ENCODE measurements at places on chromosomes 2 and 18. TPM values are rescaled to one million over a fixed set of nuclear protein-coding genes. Genes with fewer than 3 reads are reported as not detected.

DNA sequence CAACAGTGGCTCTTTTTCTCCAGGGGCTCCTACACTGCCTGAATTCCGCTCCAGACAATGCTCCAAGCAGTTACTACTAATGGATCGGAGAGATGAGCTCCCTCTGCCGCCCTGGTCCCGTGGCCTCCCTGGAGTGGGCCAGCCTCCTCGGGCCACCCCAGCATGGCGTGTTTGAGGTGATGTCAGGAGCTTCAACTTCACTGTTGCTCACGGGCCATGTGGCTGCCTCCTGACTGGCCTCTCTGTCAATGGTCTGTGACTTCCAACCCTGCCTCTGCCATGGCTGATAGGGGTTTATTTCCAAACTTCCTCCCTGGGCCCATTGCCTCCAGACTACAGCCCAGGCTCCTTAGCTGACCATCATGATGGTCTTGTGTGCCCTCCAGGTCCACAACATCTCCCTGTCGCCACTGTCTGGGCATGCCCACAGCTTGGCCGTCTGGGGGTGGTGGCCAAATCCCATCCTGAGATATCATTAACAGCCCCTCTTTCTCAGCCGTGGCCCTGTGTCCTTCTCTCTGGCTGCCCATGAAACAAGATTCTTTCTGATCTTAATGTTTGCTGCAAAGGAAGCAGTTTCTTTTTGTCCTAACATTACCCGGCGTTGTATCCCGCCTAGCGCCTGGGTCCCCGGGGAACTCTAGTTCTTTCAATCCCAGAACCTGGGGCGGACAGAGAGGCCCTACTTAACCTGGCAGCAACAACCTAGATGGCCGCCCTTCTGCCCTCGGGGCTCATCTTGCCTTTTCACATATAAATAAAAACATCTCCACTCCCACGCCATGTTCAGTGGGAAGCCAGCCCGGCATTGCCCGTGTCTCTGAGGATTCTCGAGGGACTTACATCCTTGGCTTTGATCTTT lies 38.1 kb downstream of the ATOH8 start:
- peak overlapping the region; percentile 91 for H3K27ac ChIP-seq
- no peak overlapping the region for H3K4me3 ChIP-seq
- no peaks in the 10 kb centered on the region for H3K27me3 ChIP-seq
- H3K36me3 ChIP-seq: peaks cover 22% of the 10 kb centered on the region

DNA sequence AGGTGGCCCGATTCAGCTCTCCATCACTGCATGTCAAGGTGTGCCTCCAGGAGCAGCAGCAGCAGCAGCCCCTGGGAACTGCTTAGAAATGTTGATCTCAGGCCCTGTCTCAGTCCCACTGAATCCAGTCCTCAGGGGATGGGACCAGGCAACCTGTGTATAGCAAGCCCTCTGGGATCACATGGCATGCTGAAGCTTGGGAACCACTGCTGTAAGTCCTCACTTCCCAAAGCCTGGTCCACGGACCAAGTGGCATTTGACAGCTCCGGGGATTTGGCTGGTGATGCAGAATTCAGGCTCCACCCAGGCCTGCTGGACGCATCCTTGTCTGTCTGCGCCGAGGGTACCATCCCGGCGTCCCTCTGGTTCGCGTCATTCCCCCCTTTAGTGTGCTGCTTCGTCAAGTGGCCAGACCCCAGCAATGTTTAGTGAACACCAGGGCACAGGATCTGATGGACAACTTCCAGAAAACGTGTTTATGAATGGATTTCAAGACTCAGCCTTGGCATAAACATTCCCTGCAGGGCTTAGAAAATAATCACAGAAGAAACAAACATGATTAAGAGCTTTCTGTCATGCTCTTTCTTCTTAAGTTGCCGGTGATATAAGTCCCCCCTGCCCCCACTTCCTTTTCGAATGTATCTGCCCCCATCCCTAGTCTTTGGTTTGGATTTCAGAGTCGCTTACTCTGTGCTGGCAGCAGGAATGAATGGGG lies 234.0 kb downstream of the GBX2 start:
- H3K27ac ChIP-seq: no peak overlapping the region
- H3K36me3 ChIP-seq: peaks cover 21% of the 10 kb centered on the region
- no peak for DNase-seq
- H3K27me3 ChIP-seq: no peaks in the 10 kb centered on the region
- no peak overlapping the region for H3K4me3 ChIP-seq

GRCh38 chr2:39232141-39232540 lies 11.6 kb downstream of the CDKL4 start:
- no peak overlapping the region for H3K27ac ChIP-seq
- H3K27me3 ChIP-seq: no peaks in the 10 kb centered on the region

GRCh38 chr2:11569636-11570035 lies 35.8 kb downstream of the GREB1 start:
- no peak overlapping the region for H3K4me3 ChIP-seq
- no peaks in the 10 kb centered on the region for H3K4me1 ChIP-seq
- no peaks in the 10 kb centered on the region for H3K36me3 ChIP-seq
- no peak overlapping the region for H3K27ac ChIP-seq
- no peaks in the 10 kb centered on the region for H3K27me3 ChIP-seq
- no peak for DNase-seq

DNA sequence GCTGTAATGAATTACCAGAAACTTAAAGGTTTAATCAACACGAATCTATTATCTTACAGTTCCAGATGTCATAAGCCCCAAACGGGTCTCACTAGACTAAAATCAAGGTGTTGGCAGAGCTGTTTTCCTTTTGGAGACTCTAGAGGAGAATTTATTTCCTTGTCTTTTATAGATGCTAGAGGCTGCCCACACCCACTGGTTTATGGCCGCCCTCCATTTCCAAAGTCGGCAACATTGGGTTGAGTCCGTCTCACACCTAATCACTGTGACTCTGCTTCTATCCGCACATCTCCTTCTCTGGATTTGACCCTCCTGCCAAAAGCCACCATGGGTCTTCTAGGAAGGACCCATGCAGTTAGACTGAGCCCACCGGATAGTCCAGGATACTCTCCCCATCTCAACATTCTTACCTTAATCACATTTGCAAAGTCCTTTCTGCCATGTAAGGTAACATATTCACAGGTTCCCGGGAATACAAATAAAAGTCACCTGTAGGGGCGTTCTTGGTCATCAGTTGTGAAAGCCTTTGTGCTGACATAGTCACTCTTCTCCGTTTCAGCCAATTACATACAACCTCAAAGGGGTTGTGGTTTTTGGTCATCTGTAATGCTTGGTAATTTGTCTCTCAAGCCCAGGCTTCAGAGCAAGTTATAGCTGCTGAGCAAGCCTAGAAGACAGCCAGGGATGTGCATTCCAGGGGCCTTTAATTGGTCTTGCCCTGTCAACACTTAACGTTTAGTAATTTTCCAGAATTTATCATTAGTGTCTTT lies 179.4 kb downstream of the ANTXR1 start:
- peaks cover 15% of the 10 kb centered on the region for H3K36me3 ChIP-seq
- no peak overlapping the region for H3K4me3 ChIP-seq
- H3K4me1 ChIP-seq: peaks cover 29% of the 10 kb centered on the region
- no peak overlapping the region for H3K27ac ChIP-seq

The POTEC gene
- total RNA-seq: not detected

The NPHP1 gene
- total RNA-seq: 9.8 TPM

The PDE11A gene
- 0.75 TPM for total RNA-seq

The RBFA gene
- 23.1 TPM for total RNA-seq

DNA sequence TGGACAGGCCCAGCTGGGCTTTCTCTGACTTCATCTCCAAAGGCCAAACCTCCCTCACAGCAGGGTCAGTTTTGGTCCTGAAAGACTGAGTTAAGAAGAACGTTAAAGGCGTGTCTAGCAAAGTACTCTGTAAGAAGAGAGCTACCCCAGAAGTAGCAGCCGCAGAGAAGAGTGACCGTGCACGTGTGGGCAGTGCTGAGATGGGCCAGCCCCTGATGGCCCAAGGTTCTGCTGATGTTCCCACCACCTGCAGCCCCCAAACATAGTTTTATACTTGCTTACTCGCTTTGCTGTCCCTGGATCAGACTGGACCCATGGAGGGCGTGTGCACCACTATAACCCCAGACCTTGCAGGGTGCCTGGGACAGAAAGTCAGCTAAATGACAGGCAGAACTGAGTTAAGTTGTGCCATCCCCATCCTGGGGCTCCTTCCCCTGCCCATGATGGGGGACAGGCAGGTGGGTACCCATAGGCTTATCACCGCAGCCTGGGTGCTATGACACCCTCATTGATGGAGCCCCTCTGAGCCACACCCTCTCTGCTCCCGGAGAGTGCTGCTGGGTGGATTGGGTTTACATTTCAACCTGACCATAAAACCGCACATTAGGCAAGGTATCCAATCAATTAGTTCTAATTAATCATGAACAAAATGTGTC lies 367.3 kb upstream of the HS6ST1 start:
- H3K36me3 ChIP-seq: no peaks in the 10 kb centered on the region
- no peaks in the 10 kb centered on the region for H3K27me3 ChIP-seq
- no peak overlapping the region for H3K4me3 ChIP-seq
- no peaks in the 10 kb centered on the region for H3K4me1 ChIP-seq

The DDX1 gene
- total RNA-seq: 21.5 TPM

- H3K27ac ChIP-seq: no peak overlapping the region
- H3K4me3 ChIP-seq: no peak overlapping the region
- H3K36me3 ChIP-seq: no peaks in the 10 kb centered on the region
- no peak for DNase-seq
These were observed 18.0 kb downstream of the CYP27A1 start for GRCh38 chr2:218799990-218800389.

DNA sequence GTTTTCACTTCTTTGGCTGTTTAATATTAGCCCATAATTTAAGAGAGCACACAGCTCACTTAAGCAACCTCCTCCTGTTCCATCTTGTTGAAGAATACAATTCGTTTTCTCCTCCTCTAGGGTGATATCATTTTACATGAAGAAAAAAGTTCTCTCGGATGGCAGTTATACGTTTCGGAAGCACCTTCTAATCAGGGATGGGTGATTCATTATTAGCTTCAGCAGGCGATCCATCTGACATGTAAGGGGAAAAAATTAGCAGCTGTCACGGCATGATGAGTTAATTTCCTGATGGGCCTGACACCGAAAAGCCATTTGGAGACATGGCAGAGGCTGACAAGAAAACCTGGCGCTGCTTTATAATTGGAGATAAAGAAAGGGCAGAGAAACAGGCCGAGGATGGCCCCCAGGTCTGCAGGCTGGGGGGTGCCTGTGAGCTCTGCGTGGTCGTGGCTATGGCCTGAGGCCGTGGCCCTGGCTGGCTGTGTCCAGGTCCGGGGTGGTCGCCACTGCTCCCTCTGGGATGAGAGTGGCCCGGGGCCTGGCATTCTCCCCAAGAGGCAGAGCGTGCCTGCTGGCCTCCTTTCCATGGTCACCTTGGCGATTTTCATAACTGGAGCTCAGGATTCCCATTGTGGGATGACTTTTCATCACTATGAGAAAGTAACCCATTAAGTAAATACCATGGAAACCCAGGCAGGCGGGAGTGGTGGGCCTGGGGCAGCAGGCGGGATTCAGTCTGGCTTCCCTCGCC lies 140.1 kb downstream of the PTGR3 start:
- H3K4me1 ChIP-seq: no peaks in the 10 kb centered on the region
- H3K4me3 ChIP-seq: no peak overlapping the region
- DNase-seq: peak; percentile 38
- H3K27ac ChIP-seq: no peak overlapping the region
- peaks cover 11% of the 10 kb centered on the region for H3K36me3 ChIP-seq

The BUB1 gene
- total RNA-seq: not detected

DNA sequence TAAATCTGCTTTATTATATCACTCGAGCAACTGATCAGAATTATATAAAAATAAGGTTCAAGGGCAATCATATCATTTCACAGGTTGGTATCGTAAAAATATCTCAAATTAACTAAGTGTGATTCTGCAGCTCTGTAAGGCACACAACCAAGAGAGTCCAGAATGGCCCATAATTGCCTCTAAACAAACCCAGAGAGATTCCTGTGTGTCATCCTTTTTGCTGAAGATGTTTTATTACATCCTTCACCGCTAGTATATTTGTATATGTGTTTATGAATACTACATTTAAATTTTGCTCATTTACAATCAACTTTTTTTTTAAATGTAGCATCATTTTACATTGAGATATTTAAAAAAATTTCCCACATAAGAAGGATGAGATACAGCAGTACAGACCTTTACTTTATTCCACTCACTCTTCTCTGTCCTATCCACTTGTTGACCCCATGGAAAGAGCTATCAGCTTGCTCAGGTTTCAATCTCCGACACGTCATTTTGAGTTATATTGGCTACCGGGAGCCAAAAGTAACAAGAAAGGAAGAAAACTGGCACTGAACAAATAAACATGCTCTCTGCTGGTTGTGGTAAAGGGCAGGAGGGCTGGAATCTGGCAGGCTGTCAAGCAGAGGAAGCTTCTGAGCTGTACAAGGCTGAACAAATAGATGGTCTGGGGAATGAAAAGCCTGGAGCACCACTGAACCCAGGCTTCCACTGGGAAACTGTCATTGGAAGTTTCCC lies 23.1 kb downstream of the PLA2R1 start:
- no peak overlapping the region for H3K4me3 ChIP-seq
- no peaks in the 10 kb centered on the region for H3K27me3 ChIP-seq
- no peak for DNase-seq

DNA sequence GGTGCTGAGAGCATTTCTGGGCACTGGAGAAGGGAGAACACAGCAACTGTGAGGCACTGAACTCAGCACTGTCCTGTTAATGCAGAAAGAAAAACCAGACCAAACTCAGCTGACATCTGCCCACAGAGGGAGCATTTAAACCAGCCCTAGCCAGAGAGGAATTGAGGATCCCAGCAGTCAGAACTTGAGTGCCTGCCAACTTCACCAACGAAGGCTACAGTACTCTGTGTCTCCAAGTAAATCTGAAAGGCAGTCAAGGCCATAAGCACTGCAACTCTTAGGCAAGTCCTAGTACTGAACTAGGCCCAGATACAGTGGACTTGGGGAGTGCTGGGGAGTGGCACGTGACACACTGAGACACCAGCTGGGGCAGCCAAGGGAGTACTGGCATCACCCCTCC lies 176.2 kb upstream of the ZC3H15 start:
- H3K4me1 ChIP-seq: no peaks in the 10 kb centered on the region
- no peak overlapping the region for H3K27ac ChIP-seq
- DNase-seq: no peak
- H3K4me3 ChIP-seq: no peak overlapping the region
- H3K27me3 ChIP-seq: no peaks in the 10 kb centered on the region

The PIEZO2 gene
- 3.1 TPM for total RNA-seq

The SETBP1 gene
- 23.5 TPM for total RNA-seq

DNA sequence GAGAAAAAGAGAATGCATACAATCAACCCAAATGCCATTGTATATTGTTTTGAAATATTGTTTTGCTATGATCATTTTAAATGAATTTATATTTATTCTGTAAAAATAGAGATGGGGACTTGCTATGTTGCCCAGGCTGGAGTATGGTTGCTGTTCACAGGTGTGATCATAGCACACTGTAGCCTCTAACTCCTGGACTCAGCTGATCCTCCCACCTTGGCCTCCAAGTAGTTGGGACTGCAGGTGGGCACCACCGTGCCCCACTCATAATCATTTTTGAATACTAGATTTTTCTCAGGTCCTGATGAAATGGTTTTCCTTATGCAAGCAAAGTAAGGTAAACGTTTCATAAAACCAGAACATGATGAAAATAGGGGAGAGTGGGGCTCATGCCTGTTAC lies 46.3 kb downstream of the TMEM17 start:
- H3K36me3 ChIP-seq: no peaks in the 10 kb centered on the region
- H3K4me3 ChIP-seq: no peak overlapping the region
- H3K4me1 ChIP-seq: peaks cover 2% of the 10 kb centered on the region
- H3K27ac ChIP-seq: no peak overlapping the region
- DNase-seq: no peak

The CPS1 gene
- 9.4 TPM for total RNA-seq

GRCh38 chr2:26716769-26717168 lies 24.2 kb downstream of the KCNK3 start:
- no peaks in the 10 kb centered on the region for H3K36me3 ChIP-seq
- no peak for DNase-seq
- peaks cover 15% of the 10 kb centered on the region for H3K4me1 ChIP-seq
- H3K27me3 ChIP-seq: no peaks in the 10 kb centered on the region
- no peak overlapping the region for H3K4me3 ChIP-seq
- no peak overlapping the region for H3K27ac ChIP-seq

The SLC66A3 gene
- total RNA-seq: 52.6 TPM

The PROKR1 gene
- not detected for total RNA-seq
